COR-L47 (cell line): ENCODE measurements at places on chromosomes 16 and 17.
A peak's percentile ranks its signal among the peaks of the same experiment; 100 is the strongest.

GRCh38 chr17:6413065-6413464 lies 21.9 kb downstream of the AIPL1 start:
- DNase-seq, result peak; percentile 35

DNA sequence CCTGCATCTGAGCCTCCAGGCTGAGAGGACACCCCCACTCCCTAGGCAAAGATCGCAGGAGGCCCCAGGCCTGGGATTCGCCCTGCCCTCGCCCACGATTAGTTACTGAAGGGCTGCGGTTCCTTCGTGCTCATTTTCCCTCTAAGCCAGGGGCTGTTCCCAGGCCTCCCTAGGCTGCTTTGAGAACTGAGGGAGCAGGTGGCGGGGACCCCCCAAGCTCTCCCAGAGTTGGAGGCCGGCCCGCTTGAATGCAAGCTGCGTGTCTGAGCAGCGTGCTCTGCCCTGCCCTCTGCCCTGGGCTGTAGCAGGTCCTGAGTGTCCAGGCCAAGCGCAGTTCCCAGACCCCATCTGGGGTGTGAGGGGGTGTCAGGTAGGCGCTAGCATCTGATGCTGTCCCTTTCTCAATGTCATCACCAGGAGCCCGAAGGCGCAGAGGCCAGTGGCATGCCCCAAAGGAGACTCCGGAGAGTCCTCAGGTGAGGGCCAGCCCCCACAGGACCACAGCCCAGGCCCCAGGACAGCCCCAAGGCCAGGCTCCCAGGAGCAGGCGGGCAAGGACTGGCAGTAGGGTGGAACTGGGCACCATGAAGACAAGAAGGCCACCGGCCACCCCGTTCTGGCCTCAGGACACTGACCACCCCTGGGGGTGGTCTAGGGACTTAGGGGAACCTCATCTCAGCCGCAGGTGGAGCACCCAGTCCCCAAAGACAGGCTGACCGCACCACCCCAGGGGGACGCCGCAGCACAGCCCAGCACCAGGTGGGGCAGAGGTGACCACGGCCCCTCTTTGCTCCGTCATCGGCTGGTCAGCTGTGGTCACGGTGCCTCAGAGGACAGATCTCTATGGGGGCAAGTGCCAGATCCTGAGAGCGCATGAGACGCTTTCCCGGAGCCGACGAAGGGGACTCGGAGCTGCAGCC lies 14.6 kb downstream of the ENDOV start:
- DNase-seq, result no peak

DNA sequence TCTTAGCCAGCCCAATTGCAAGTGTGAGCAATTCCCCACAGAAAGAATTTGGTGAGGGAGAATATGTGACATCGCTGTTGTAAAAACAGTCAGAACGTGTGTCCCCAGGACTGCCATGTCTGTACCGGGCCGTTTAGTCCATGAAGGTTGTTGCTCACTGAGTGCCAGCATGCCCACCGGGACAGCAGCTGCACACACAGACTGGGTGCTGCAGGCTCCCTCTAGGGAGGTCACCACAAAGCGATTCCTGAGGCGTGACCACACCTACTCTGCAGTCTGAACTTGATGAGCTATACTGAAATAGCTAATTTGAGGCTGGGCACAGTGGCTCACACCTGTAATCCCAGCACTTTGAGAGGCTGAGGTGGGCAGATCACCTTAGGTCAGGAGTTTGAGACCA lies 44.1 kb upstream of the ADORA2B start:
- DNase-seq, result no peak

GRCh38 chr16:11473728-11474127 lies 113.0 kb downstream of the LITAF start:
- no peak for DNase-seq

DNA sequence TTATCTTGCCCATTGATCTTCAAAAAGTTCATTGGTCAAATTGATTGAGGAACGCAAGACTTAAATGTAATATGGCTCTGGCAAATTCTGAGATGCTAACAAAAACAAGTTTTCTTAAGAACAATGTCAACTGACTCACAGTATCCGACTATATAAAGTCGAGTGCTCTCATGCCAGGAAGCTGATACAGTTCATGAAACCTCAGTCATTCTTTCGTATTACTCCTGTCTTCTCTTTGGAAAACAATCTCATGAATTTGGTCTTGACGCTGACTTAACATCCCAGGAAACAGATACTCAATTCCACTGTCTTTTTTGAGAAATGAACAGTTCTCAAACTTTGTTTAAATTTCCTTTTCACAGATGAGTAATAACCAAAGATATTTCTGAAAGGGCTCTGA lies 704.9 kb downstream of the MAF start:
- DNase-seq, result no peak

GRCh38 chr16:3021449-3022207 lies 1.5 kb downstream of the TNFRSF12A start:
- peak; percentile 38 for DNase-seq

GRCh38 chr16:563072-563644 lies 3.0 kb downstream of the PRR35 start:
- no peak for DNase-seq

GRCh38 chr17:45311760-45312476 lies 4.9 kb downstream of the MAP3K14 start:
- DNase-seq, result no peak
